Naive thymus-derived CD8-positive, alpha-beta T cell (primary cell): ENCODE measurements at places on chromosomes 16 and 17.

DNA sequence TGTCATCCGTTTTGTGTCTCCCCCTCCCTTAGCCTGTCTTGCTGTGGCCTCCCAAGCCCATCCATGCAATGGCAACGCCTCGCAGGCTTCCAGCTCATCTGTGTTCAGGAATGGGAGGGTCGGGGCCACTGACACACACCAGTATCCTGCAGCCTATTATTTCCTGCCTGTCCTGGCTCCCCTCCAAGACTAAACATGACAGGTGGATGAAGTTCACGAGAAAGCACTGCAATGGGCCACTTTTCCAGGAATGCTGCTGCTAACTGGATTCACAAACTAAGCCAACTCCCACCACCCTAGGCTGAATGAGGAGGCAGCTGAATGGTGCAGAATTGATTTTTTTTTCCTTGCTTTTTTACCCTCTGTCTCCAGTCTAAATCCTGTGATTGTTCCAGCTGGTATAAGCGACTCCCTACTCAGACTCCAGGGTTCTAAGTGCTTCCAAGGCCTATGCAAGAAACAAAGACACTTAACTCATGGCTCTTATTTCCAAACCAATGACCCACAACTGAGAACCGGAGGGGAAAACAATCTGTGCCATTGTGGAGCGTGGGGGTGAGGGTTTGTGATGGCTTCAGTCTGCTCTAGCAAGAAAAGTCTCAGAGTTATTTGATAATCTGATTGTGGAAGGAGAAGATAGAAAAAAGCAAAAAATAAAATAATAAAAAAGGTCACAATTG lies 23.3 kb downstream of the TMEM100 start:
- no peak for DNase-seq

- no peak for DNase-seq
Measured at GRCh38 chr16:69321080-69321479, 9.3 kb downstream of the PDF start.

DNA sequence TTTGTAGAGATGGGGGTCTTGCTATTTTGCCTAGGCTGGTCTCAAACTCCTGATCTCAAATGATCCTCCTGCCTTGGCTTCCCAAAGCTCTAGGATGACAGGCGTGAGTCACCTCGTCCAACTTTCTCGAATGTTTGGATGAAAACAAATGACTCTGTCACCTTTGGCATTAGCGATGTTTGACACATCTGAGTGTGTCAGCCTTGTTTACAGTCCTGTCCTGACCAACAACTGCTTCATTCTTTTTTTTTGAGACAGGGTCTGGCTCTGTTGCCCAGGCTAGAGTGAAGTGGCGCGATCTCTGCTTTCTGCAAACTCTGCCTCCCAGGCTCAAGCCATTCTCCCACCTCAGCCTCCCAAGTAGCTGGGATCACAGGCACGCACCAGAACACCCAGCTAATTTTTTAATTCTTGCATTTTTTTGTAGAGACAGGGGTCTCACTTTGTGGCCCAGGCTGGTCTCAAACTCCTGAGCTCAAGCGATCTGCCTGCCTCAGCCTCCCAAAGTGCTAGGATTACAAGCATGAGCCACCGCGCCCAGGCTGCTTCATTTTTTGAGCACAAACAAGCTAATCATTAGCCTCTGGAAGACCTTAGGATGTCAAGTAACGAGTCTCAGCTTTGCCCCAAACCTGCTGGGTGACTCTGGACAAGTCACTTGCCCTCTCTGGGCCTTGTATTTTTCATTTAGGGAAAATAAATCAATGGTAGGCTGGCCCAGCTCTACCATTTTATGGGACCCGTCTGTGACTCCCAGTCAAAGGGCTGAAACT lies 7.4 kb downstream of the MYH11 start:
- no peak for DNase-seq

DNA sequence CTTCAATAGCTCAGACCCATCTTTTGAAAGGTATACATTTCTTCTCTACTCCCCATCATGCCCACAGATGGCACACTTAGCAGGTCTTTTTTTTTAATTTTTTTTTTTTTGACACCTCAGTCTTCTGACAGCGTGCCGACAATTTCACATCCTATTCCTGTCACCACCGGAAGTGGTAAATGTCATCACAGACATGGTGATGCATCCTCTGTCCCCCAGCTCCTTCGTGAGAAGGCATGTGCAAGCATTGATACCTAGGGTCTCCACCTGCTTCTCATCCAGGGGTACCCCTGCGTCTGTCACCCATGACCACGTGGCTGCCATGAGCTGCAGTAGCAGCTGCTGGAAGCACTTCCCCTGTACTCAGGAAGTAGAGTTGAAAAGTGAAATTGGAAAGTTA lies 35.6 kb downstream of the ELAC2 start:
- DNase-seq = no peak

- DNase-seq = no peak
Measured at GRCh38 chr16:79580453-79581191, 19.9 kb downstream of the MAF start.

DNA sequence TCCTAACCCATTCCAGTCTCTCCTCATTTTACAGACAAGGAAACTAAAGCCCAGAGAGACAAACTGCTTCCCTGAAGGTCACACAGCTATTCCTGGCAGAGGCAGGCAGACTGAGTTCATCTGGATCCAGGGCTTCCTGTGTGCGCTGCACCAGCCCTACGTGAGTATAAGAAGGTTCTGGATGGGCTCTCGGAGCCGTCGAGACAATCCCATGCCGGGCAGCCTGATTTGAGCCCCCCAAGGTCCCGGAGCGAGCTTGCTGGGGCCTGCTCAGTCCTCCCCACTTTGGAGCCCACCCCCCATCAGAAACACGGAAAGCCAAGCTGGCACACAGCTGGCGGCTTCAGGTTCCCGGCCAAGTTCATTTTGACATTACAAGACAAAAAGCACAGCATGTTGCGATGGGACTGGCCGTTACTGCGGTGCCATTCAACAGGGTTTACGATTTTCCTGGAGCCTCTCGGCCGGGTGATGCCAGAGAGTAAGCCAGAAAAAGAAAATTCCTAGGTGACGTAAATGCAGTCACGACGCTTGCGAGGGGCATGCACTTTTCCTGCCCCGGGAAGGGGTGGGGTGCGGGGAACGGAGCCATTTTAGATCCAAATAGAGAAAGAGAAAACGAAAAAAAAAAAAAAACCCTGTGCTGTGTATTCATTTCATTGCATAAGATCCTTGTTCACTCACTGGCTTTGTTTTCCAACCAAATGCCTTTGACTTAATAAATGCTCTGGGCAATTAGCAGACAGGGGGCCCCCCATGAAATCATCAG lies 167.1 kb upstream of the FOXF1 start:
- DNase-seq = no peak

DNA sequence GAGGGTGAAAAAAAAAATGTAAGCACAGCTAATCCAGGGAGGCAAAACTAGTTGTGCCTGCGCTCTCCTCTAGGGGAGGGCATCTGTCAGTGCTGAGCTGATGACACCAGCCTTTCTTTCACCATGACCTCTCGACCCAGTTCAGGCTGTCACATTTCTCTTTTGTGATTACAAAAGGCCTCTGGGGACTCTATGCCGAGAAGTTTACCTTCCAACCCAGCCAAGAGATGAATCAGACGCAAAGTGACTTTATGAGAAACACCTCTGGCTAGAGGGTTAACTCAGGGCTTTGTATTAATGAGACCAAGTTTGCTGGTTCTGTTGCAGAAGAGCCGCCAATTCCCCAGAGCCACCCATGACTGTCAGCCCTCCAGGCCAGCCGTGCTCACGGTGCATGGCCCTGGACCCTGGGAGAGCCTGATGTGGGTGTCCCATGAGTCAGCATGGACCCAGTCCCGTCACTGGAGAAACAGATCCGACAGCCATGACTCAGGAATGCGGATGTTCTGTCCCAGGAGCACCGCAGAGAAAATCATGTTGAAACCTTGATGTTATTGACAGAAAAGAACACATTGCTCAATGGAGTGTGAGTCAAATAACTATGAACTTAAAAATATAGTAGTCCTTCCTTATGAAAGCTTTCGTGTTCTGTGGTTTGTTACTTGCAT lies 437.2 kb downstream of the HS3ST3B1 start:
- no peak for DNase-seq

GRCh38 chr17:65398040-65398787 lies 163.2 kb downstream of the AXIN2 start:
- no peak for DNase-seq

- no peak for DNase-seq
Measured at GRCh38 chr17:57881143-57881542, 31.3 kb upstream of the MRPS23 start.

- DNase-seq = no peak
Measured at GRCh38 chr17:61409301-61410112, 9.9 kb downstream of the TBX2 start.

GRCh38 chr17:79065105-79065670 lies 9.4 kb upstream of the ENGASE start:
- DNase-seq = peak; percentile 65

DNA sequence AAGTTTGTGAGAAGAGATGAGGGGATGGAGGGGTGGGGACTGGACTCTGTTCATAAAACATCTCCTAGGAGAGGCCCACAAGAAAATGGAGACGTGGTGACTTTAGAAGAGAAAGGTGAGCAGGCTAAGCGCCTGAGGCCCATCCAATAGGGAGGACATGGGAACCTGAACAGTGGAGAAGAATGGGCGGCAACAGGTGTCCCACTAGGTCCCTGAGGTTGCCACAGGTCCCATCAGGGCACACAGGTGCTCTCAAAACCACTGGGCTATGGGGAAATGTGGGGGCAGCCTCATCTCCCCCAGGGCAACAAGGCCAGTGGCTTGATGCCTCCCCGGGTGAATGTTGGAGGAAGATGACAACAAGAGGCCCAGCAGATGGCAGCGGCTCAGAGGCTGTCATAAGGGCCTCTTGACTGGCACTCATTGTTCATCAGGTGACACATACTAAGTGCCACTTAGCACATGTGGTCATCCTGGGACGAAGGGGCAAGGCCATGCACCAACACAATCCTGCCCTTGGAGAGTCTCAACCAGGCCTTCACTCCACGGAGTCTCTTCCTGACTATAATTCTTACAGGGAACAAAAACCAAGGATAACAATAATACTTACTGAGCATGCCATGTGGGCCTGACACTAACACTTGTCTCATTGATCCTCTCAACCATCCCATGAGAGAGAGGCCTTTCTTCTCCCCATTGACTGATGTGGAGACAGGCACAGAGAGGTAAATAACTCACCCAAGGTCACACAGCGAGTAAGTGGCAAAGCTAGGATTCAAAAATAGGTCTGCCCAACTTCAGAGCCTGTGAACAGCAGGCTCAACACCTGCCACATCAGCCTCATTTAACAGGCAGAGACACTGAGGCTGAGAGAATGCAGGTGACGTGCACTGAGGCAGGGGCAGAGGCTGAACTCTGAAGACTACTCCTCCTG lies 38.0 kb downstream of the CUEDC1 start:
- DNase-seq = peak; percentile 40

GRCh38 chr16:15858921-15859668 lies 2.3 kb upstream of the MYH11 start:
- no peak for DNase-seq

GRCh38 chr16:73179705-73180331 lies 131.9 kb upstream of the ZFHX3 start:
- no peak for DNase-seq

DNA sequence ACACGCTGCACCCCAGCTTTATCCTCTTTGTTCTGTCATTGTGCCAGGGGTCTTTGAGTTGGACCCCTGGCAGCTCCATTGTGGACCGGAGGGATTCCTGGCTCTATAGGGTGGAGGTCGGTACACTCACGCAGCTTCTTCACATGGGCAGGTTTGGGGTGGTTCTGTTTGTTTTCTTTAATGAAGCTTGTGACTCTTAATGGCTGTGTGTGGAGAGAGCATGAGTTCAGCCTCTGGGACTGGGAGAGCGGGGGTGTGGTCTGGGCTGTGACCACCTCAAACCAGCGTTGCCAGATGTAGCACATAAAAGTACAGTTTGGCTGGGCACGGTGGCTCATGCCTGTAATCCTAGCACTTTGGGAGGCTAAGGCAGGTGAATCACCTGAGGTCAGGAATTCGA lies 21.2 kb upstream of the NAGLU start:
- DNase-seq = no peak

DNA sequence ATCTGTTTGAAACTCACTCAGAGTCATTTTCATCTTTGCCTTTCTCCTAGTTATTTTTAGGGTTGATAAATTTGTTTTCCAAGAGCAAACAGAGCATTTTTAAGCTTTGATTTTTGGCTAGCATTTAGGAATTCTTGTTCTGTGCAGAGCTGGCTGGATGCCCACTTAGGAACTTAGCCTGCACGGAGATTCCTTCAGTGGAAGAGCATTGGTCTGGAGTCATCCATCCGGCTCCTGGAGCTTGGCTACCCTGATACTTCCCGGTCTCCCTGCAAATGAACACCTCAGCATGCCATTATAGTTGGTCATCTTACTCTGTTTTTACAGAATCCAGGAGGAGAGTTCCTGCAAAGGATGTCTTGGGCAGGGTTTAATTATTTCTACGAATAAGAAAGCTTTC lies 57.1 kb downstream of the SPECC1 start:
- DNase-seq = no peak

DNA sequence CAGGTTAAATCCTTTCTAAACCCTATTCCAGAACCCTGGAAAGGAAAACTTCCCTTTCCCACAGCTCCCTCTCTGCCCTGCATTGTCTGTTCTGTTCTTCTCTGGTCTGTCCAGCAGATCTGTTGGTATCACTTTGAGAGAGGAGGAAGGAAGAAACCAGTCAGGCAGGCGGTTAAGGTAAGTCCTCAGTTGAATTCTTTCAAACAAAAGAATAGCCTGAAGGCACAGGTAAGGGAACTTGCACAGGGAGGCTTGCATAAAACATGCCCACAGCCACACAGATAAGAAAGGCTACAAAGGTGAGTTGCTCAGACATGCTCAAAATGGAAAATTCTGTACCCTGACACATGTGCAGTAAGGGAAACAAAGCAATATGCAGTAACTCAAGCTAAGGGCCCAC lies 595.7 kb upstream of the CDH5 start:
- no peak for DNase-seq

- no peak for DNase-seq
Measured at GRCh38 chr17:9200699-9201359, 179.5 kb downstream of the NTN1 start.

- no peak for DNase-seq
Measured at GRCh38 chr17:35846055-35846809, 22.5 kb downstream of the HEATR9 start.

- no peak for DNase-seq
Measured at GRCh38 chr17:62008294-62008693, 56.8 kb downstream of the MED13 start.

DNA sequence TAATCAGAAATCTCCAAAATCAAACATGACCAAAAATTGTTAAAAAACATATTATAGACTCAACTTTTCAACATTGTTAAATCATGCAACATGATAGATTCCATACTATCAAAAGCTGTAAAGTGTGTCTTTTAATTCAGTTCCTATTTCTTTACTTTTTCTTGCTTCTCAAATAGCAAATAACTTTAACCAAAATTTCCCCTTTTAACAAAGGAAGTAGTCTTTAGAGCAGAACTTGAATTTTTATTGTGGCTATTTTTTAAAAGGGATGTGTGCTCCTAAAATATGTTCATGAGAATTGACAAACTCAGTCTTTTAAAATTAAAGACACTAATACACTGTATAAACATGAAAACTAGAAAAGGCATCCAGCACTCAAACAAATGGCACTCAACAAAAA lies 49.1 kb downstream of the SPAG9 start:
- no peak for DNase-seq

- DNase-seq = no peak
Measured at GRCh38 chr16:46859719-46860152, 24.4 kb upstream of the GPT2 start.

- DNase-seq = no peak
Measured at GRCh38 chr16:4557973-4558372, 1.8 kb downstream of the C16orf96 start.

- no peak for DNase-seq
Measured at GRCh38 chr17:149231-149630, 11.9 kb downstream of the SCGB1C2 start.

- DNase-seq = peak; percentile 31
Measured at GRCh38 chr17:46832331-46832821, 13.9 kb upstream of the WNT3 start.
